NCI-H1930 (cell line): ENCODE measurements at places on chromosomes 12 and 14.

- no peak for DNase-seq
Observed at GRCh38 chr12:9719790-9720189, 13.1 kb downstream of the CLECL1 start.

DNA sequence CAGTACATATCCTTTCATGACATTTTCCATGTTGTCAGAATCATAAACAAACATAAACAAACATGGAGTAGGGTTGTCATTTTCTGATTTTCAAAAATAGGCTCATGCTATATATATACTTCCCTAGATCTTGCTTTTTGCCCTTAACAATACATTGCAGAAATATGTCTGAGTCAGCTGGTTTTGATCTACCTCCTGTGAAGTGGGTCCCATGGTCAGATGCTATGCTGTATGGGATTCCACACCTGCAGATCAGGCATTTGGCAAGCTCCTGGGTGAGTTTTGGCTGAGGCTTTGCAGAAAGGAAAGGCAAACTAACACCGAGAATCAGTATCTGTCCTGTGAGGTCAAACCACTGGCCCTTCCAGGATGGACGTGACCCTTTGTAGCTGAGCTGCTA lies 183.0 kb upstream of the ARID2 start:
- DNase-seq, result no peak

- no peak for DNase-seq
Observed at GRCh38 chr14:38517426-38517825, 261.5 kb upstream of the CLEC14A start.

GRCh38 chr14:58783792-58784511 lies 146.2 kb downstream of the DACT1 start:
- no peak for DNase-seq
